ENCODE measurements at places on chromosomes 3 and 15. TPM values are rescaled to one million over a fixed set of nuclear protein-coding genes. Genes with fewer than 3 reads are reported as not detected.

GOLGA8Q gene
- 2.8 TPM for total RNA-seq

ZBTB47 gene
- 45.8 TPM for total RNA-seq

CD200 gene
- under 0.01 TPM for total RNA-seq

ACTC1 gene
- 0.16 TPM for total RNA-seq

ADIPOQ gene
- total RNA-seq, result not detected

TRH gene
- total RNA-seq, result not detected
